ENCODE measurements at places on chromosomes 3 and 15. TPM values are rescaled to one million over a fixed set of nuclear protein-coding genes. Genes with fewer than 3 reads are reported as not detected.

FAM81A gene
- 10.5 TPM for total RNA-seq

DNA sequence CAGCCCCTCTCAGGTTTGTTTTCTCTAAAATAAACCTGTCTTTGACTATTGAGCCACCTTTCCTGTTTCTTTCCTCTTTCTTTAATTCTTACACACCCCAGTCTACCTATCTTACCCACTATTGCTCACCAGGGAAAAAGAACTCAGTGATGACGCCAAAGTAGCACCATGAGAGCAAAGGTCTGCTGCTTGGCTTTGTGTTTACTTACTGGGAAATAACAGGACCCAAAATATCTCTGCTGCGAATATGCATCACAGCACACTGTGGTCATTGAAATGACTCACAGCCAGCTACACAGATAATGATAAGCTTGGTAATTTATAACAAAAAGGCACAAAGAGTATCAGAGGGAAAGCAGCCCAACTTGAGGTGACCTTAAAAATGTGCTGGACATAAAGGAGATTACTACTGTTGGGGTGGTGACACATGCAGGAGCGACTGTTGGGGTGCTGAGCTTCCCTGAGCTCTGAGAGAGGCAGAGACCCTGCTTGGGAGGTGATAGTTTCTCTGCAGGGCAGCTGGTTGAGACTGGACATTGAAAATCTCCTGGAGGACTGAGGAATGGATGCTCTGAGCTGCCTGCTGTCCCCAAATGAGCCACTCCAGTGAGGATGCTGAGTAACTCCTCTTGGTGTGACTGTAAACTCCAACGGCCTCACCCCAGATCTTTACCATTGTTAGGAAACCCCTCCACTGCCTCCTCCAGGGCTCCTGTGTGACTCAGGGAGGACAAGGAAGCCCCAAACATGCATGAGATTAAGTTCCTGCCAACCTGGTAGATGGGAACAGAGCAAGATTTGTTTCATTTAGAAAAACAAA, 14.5 kb downstream of the EFCAB12 start:
- DNase-seq, result no peak

- no peak for DNase-seq
Observed at GRCh38 chr3:43906849-43907507, 216.2 kb downstream of the ABHD5 start.

C3orf22 gene
- not detected for total RNA-seq

GRCh38 chr3:100041328-100041749, 73.0 kb downstream of the FILIP1L start:
- DNase-seq, result no peak

DNA sequence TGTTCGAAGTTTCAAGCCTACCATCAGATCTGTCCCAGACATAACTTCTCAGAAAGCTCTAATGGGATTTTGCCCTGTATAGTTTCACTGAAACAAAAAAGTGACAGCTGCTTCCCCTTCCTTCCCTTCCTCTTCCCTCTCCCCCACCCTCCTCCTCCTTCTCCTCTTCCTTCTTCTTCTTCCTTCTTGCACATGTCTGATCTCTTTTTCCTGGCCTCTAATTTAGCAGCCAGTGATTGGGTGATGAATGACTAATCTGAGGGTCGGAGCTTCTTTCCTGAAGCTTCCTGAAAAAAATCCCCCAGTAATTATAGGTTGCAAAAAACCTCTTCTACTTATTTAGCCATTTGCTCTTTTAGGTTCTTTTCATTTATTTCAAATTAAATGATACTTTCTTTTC, 168.7 kb downstream of the POTEB3 start:
- no peak for DNase-seq

- no peak for DNase-seq
Observed at GRCh38 chr3:16816048-16816780, 68.5 kb upstream of the PLCL2 start.

- no peak for DNase-seq
Observed at GRCh38 chr3:28349469-28350000, 911 bp upstream of the AZI2 start.

- DNase-seq, result peak; percentile 30
Observed at GRCh38 chr15:78396976-78397375, 41.0 kb upstream of the IREB2 start.

DNA sequence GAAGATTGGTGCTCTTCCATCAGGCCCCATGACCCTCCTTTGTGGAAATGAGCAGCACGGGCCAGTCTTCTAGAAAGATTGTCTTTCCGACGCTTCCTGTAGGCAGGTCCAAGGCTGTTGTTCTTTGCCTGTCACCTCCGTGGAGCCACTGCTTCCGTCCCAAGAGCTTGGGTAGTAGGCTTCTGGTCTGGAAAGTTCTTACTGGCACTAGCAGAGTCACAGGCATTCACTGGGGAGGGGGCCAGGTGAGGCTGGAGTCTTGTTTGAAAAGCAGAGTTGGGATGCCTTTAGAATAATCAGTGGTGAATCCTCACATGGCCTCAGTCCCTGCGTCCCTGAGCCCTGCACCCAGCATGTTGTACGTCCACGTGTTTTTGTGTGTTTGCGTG, 76.2 kb upstream of the ADPGK start:
- no peak for DNase-seq

- DNase-seq, result no peak
Observed at GRCh38 chr15:49900006-49900902, 218.8 kb downstream of the ATP8B4 start.

DNA sequence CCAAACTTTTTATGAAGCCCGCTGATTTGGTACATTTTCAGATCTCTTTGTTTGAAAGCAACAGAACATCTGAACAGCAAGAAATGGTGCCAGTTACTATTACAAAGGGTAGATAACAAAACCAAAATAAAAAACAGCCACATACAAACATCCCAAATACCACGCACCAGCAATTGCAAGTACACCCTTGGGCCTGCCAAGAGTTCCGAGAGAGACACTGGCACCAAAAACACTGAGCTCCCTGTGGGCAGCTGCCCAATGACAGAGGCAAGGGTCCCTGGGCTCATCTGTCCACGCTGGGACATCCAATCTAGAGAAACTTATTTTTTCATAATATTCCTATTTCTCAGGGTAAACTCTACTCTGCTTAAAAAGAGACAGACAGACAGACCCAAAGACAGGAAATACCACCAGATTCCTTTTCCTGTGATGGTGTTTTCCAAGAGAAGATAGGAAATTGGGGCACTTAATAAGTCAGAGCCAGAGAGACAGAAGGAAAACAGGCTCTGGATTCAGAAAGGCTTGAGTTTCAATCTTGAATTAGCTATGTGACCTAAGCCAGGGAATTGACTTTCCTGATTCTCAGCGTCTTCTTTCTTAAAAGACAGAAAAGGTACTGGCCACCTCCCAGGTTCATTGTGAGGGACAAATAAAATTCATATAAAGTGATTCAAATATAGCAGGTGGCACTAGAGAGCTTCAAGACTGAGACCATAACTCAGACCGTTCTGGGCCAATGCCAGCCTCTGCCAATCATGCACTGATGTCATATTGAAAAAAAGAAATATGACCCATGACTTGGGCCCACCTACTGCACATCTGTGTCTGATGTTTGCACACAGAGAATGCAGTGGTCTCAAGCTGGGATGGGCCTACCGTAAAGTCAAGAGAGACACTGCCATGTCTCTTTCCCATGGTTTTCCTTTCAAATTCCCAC, 61.3 kb downstream of the FOXP1 start:
- no peak for DNase-seq

DNA sequence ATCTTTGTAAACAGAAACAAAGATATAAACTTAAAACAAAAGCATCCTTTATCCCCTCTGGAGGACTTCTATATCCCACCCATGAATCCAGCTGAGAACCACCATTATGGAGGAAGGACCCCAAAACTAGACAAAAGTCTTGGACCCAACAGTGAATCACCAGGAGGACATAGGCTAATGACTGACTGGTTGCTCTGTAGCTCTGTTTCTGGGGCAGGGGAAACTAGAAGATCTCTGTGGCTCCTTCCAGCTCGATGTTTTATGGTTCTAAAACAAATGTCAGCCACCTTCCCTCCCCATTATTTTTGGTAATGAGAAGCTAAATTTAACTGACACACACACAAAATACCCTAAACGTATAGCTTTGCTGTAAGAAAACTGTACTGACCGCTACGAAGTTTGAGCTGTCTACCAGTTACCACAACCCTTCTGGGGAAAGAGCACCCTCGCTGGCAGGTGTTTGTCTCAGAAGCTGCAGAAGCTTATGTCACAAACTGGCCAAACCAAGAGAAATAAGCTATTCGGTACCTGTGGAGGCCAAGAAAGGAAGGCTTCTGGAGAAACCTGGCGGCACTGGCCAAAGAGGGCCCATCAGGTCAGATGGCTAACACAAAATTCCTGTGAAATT, 36.4 kb downstream of the MB21D2 start:
- DNase-seq, result no peak

CEP19 gene
- 3.3 TPM for total RNA-seq
